ENCODE measurements at places on chromosomes 16 and 17.

- peak; percentile 69 for DNase-seq
Measured at GRCh38 chr16:4021070-4021779, 95.0 kb downstream of the ADCY9 start.

- DNase-seq, result no peak
Measured at GRCh38 chr16:84546669-84547545, 42.4 kb upstream of the MEAK7 start.

- peak; percentile 56 for DNase-seq
Measured at GRCh38 chr17:54967621-54968261, 713 bp downstream of the COX11 start.

DNA sequence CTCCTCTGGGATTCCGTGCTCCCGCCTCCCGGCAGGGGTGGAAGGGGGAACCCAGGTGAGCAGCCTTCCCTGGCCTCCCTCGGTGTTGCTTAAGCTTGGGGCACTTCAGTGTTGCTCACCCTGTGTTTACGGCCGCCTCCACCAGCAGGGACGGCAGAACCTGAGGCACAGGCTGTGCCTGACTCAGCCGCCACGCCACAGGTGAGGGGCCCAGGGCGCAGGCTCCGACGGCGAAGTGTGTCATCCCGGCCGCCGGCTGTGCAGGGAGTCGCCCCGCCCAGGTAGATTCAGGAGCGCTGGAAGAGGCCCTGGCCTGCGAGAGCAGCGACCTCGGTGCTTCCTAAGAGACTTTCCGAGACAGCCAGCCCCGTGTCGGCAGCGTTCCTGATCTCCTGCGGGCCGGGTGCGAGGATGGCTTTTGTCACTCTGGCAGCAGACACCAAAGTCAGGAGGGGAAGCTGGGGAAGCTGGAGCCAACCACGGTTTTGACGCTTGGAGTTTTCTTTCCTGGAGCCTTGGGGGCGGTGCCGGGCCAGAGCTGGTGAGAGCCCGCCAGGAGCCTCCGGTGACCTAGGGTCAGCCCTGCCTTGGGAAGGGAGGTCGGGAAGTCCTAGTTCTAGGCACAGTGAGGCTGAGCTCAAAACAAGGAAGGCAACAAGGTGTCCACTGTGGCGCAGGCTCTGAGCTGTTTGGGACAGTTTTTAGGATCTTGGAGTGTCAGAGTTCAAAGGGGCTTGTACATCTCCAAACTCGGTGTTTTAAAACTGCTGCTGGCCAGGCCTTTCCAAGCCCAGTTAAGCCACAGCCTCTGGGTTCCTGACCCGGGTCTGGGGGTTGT lies 2.1 kb downstream of the GSE1 start:
- peak; percentile 91 for DNase-seq

- DNase-seq, result no peak
Measured at GRCh38 chr17:58965221-58965620, 141.5 kb downstream of the TRIM37 start.

GRCh38 chr16:2242598-2242997 lies 6.4 kb downstream of the DNASE1L2 start:
- DNase-seq, result no peak

DNA sequence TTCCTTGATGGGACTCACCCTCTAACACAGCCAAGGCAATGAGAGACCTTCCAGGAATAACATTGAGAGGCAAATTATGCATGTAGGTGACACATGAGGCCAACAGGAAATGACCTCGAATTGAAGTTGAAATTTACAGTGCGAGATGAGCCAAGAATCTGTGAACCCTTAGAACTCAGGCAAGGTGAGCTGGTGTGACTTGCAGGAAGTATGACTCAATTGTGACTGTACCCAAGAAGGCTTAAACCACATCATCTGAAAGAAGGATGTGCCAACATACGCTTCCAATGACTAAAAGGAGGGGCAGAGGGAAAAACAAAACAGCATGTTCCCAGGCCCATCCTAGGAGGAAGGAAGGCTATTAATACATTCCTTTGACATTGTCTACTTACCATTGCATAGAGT lies 44.8 kb downstream of the PITPNC1 start:
- DNase-seq, result peak; percentile 100

DNA sequence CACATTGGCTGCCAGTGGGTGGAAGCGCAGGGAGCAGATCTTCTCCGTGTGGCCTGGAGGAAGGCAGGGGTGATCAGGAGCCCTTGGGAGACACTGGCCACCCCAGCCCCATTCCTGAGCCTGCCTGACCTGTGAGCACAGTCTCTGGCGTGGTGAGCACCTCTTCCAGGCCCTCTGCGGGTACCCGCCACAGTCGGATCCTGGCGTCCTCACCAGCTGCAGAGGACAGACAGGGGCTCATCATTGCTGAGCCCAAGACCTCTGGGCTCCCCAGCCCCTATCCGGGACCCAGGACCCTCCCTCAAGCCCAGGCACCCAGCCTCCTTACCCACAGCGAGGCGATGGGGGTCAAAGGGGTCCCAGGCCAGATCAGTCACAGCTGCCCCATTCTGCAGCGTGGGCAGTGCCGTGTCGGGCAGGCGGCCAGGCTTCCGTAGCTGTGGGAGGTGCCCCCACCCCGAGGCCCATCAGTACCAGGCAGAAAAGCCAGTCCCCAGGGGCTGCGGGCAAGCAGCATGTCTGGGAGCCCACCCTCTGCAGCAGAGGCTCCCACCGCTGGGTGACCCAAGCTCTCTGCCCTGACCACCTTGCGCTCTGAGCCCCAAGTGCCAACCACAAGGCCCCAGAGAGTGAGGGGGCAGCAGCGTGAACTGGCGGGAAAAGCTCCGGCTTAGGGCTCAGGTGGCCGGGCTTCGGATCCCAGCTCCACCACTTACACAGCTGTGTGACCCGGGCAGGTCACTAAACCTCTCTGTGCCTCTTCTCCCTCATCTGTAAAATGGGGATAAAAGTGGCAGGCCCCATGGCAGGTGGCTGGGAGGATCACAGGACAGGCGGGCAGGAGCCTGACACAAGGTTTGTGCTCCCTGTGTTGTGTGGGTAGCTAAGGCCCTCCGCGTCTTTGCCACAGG lies 10.2 kb upstream of the PAM16 start:
- no peak for DNase-seq

GRCh38 chr17:48994549-48995303 lies 2.5 kb upstream of the IGF2BP1 start:
- DNase-seq, result no peak

DNA sequence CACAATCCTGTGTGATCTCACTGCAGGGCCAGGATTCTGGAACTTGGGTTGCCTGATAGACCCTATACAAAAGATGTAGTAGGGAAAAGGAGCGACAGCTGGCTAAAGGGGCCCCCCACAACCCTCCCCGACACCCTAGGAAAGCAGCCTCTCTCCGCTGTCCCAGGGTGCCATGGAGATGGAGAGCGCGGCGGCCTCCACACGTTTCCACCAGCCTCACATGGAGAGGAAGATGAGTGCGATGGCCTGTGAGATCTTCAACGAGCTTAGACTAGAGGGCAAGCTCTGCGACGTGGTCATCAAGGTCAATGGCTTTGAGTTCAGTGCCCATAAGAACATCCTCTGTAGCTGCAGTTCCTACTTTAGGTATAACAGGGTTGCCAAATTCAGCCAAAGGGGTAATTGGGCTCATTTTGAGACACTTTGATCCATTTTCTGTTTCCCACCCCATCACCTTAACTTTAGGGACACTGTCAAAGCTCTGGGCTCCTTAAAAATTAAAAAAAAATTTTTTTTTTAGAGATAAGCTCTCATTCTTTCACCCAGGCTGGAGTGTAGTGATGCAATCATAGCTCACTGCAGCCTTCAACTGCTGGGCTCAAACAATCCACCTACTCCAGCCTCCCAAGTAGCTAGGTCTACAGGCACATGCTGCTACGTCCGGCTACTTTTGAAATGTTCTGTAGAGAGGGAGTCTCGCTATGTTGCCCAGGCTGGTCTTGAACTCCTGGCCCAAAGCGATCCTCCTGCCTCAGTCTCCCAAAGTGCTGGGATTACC lies at the start of gene KLHL10:
Gene KLHL10 (plus strand): TSS at position 65 of the 778 bp plus-strand sequence. CDS start 108 bp downstream, at position 173.
- no peak for DNase-seq

- no peak for DNase-seq
Measured at GRCh38 chr16:11360641-11361373, 15.5 kb downstream of the RMI2 start.

DNA sequence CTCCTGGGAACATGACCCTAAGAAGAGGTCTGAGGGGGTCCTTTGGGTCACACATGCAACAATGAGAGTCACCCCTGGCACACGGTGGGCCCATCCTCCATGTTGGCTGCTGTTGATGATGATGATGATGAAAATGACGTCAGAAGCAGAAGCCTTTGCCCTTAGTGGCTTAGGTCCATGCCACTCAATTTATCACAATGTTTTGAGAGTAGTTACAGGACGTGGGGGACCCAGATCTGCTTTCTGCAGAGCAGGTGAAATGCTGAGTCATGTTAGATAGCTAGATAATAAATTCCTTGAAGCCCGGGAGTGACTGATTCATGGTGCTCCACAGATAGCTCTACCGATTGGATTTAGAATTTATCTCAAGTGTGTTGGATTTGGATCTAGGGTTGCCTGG lies 53.9 kb downstream of the VPS35L start:
- peak; percentile 3 for DNase-seq

GRCh38 chr16:28096983-28097899 lies 33.7 kb upstream of the GSG1L start:
- no peak for DNase-seq

- no peak for DNase-seq
Measured at GRCh38 chr17:29376667-29377270, 13.4 kb upstream of the TAOK1 start.

DNA sequence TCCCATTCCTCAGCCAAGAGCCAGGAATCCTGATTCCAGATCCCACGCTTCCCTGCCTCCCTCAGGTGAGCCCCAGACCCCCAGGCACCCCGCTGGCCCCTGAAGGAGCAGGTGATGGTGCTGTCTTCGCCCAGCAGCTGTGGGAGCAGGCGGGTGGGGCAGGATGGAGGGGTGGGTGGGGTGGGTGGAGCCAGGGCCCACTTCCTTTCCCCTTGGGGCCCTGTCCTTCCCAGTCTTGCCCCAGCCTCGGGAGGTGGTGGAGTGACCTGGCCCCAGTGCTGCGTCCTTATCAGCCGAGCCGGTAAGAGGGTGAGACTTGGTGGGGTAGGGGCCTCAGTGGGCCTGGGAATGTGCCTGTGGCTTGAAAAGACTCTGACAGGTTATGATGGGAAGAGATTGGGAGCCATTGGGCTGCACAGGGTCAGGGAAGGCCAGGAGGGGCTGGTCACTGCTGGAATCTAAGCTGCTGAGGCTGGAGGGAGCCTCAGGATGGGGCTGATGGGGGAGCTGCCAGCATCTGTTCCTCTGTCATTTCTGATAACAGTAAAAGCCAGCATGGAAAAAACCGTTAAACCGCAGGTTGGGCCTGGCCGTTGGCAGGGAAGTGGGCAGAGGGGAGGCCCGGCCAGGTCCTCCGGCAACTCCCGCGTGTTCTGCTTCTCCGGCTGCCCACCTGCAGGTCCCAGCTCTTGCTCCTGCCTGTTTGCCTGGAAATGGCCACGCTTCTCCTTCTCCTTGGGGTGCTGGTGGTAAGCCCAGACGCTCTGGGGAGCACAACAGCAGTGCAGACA lies at the start of gene SPN:
Gene SPN (plus strand): TSS at position 232 of the 791 bp plus-strand sequence. CDS start 482 bp downstream, at position 714.
- DNase-seq, result no peak

- no peak for DNase-seq
Measured at GRCh38 chr16:67165121-67166078, 855 bp downstream of the HSF4 start.

DNA sequence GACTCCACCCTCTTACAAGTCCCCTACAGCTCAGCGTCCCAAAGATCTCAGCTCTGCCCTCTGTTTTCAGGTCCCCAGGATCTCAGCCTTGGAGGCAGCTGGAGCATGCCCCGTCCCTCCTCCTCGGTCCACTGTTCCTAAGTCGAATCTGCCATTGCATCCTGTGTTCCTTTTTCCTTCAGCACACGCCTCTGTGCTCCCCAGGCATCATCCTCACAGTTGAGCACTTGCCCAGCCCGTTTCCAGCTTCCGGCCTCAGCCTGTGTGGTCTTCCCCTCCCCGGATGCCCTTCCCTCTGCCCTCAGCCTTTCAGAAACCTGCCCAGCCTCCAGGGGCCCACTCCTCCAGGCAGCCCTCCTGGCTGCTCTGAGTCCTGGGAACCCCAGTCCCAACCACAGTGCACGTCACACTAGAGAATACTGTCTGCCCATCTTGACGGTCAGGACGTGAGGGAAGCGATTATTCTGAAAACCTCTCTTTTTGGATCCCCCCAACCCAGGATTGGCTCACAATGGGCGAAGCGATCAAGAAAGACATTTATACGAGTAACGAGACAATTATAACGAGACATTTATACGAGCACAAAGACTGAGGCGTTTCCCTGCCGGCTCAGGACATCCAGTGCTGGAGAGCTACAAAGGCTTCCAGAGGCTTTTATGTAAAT lies 41.4 kb downstream of the RPH3AL start:
- DNase-seq, result no peak

- no peak for DNase-seq
Measured at GRCh38 chr16:19991614-19992013, 82.1 kb downstream of the GPR139 start.

DNA sequence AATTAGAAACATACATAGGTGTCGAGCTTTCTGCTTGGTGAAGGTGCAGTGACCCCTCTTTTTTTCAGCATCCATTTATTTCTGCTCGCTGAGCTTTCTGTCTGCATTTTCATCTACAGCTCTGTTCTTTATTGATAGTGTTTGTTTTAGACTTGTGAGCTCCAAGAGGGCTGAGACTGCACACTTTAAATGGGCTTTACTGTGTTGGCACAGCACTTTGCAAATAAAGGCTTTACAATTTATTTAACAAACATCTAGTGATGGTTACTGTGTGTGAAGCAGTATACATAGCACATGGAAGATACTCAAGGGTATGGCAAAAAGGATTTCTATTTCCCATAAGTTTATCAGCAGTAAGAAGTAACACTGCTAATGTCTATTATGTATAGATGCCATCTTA lies 563.7 kb upstream of the HSBP1 start:
- DNase-seq, result no peak

GRCh38 chr17:4235372-4236279 lies 28.2 kb downstream of the ANKFY1 start:
- no peak for DNase-seq
